ENCODE measurements at places on chromosomes 3 and 15.
A peak's percentile ranks its signal among the peaks of the same experiment; 100 is the strongest.

DNA sequence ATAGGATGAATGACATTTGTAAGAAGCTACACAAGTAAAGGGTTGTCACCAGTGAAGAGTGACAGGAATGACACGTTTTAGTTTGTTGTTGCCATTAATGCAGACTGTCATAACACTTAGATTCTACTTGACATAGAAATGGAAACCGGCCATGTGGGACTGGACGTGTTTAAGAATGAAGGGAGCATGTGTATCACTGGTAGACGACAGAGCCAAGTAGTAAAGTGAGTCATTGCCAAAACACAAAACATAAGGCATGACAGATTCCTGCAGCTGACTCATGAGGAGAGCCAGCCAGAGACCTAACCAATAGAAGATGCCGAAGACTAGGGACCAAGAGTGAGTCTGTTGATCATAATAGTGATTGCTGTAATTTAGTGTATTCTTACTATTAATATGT, 106.2 kb upstream of the PLAAT1 start:
- no peak for DNase-seq

DNA sequence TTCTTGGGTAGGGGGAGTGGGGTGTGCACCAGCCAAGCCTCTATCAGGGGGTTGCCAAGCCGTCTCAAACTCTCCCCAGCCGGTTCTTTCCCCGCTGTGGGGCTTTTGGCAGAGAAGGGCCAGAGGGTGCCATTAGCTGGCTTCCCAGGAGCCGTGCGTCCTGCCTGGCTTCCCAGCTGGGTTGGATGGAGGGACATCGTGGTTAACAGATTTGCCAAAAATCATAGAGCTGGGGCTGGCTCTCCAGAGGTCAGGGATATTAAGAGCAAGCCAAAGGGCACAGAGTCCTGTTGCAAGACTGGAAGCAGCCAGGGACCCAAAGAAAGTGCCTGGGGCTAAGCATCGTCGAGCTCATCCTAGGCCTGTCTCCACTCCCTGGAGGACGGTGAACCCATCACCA, 104.6 kb upstream of the HES1 start:
- DNase-seq: no peak

DNA sequence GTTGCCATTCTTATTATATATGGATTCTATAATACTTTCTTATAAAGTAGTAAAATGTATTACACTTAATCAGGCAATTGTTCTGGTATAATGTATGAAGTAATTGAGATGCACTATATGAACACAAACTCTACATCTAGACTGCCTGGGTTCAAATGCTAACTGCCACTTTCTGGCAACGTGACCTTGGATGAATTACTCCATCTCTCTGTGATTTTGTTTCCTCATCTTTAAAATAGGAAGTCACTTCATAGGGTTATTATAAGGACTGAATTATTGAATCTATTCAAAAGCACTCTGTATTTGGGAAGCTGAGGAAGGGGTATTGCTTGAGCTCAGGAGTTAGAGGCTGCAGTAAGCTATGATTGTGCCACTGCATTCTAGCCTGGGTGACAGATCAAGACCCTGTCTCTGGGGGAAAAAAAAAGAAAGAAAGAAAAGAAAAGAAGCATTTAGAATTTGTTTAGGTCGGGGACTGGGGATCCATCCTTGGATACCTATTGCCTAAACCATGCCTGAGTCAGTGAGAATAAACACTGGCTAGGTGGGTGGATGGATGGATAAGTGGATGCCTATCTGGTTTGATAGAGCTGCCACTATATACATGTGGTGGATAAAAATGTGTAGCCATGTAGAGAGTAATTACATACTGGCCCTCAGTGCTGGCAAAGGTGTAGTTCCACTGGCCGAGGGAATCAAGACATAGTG, 2.5 kb downstream of the TM4SF1 start:
- DNase-seq: no peak

DNA sequence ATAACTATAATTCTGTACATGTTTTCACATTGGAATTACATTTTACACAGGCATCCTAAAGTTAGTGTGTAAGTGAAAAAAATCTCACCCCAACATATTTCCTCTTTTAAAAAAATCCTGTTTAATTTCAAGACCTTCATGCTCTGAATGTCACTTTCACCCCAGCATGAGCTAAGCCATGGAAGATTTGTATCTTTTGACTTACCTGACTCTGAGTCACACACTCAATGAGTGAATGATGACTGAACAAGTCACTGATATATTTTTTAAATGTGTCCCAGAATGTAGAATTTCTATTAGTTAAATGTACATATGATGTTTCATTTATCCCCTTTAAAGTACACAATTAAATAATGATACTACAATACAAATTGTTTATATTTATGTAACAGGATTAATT, 199.9 kb upstream of the RBMS3 start:
- DNase-seq: no peak

- no peak for DNase-seq
Measured at GRCh38 chr3:131714585-131715220, 211.9 kb upstream of the MRPL3 start.

GRCh38 chr3:24296441-24297205, 198.0 kb downstream of the THRB start:
- DNase-seq: no peak

GRCh38 chr3:47612879-47613278, 34.2 kb upstream of the CSPG5 start:
- no peak for DNase-seq

DNA sequence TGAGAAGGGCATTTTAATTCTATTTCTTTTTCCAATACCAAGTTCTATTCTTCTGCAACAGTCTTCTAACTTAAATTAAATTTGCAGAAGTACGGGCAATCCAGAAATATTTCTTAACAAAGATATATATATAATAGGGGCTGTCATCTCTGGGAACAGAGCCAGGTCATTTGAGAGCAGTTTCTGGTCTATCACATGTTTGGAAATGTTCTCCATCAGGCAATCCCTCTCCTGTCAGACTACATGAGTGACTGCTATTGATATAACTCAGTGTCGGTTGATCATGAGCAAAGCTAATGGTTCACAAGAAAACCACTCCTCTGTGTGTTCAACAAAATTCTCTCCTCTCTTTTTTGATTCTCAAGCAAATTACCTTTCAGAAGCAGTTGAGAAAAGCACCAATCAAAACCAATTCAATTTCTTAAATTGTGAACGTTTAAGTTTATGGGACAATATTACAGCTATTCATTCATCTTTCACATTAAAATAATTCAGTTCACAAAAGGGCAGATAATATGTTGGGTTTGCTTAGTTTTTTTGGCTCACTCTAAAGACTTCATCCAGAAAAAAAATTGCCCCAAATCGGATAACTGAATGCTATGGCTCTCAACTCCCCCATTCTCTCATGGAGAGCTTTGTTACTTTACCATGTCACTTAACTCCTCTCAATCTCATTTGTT, 152.9 kb upstream of the TGFBR2 start:
- no peak for DNase-seq

DNA sequence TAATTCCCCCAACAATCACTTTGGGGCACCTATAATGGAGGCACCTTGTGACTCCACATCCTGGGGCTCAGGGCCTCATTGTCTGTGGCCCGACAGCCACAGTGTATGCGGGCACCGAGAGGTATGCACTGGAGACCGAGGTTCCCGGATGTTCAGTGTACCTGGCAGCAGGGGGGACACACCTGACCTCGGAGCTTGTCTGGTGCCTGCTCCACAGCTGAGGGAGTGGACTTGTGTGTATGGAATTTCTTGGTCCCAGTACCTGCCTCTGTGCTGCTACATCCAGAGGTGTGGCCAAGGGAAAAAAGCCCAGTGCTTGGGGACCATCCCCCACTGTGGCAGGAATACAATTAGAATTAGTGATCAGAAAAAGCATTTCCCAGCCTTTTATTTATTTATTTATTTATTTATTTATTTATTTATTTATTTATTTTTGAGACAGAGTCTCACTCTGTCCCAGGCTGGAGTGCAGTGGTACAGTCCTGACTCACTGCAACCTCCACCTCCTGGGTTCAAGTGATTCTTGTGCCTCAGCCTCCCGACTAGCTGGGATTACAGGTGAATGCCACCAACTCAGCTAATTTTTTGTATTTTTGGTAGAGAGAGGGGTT, 8.8 kb upstream of the AEN start:
- DNase-seq: no peak

DNA sequence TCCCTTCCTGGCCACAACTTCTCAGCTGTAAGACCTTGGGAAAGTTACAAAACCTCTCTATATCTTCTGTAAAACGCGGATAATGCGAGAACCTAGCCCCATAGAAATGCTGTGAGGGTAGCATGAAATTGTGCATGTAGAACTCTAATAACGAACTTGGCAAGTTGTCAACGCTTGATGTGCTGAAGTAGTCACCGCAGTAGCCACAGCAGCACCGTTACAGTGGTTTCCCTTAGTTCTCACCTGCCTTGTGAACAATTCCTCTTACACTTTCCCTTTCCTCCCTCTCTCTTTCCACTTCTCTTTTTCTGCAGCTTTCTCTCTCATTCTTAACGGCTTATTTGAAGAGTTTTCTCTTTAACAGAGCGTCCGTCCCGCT, 447 bp upstream of the SHQ1 start:
- DNase-seq: peak; percentile 38

- DNase-seq: no peak
Measured at GRCh38 chr3:54628888-54629441, 298.9 kb downstream of the LRTM1 start.

DNA sequence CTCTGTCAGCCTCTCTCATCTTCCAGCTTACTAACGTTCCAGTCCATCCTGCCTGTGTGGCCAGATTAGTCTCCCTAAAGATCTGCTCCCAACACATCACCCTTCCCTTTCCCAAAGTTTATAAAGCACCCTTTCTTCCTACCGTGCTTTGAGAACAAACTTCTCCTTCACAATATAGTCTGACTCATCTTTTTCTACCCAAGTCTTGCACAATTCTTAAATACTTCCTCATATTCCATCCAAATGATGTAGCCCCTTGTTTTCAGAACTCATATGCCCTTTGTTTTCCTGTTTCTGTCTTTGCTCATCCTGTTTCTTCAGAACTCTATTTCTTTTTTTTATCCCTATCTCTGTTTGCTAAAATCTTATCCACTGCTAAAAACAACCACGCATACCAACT, 326.8 kb downstream of the MFSD1 start:
- no peak for DNase-seq

DNA sequence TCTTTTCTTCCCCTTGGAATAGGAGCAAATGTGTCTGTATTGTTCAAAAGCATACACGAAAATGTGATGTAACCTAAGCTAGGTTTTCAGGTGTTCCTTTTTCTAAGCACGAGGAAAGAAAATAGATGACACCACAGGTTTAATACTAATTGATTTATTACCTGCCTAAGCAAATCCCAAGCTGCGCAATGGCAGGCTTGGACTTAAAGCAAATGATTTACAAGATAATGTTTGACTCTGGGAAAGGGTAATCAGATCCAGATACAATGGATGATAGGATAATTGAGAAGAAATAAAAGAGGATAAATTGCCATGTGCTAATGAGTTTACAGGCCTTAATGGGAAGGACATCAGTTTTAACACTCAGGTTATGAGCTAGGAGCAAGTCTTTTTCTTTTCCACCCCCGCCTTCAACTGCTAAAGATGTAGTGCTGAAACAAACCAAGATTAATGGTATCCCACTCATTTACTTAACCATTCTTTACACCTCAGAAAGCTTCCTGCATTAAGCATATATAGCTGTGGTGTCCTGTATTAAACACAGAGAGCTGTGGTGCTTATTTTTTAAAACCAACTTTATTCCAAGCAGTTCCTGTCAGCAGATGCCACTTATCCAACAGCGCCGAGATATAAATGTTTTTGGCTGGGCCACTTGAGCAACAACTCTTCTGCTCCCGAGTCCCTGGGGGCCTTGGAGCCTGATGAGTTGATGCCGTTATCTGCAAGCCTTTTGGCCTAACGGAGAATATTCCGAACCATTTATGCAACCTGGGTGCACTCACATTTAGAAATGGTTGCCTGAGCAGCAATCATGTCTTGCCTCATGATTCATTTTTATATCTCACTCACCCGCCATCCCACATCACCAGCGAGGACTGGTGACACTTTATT, 205.5 kb downstream of the MECOM start:
- no peak for DNase-seq

- no peak for DNase-seq
Measured at GRCh38 chr3:117520582-117520981, 811.0 kb downstream of the TUSC7 start.

GRCh38 chr3:132595014-132595413, 2.1 kb upstream of the ACKR4 start:
- no peak for DNase-seq

GRCh38 chr3:160378331-160379109, 20.5 kb downstream of the IFT80 start:
- DNase-seq: no peak
